ENCODE measurements at places on chromosomes 7 and 10.

GRCh38 chr7:32218741-32219288 lies 148.6 kb upstream of the PDE1C start:
- no peak for DNase-seq

GRCh38 chr10:102665904-102666509 lies 21.7 kb downstream of the TRIM8 start:
- no peak for DNase-seq

GRCh38 chr10:18438361-18439126 lies 212.8 kb downstream of the NSUN6 start:
- no peak for DNase-seq

- no peak for DNase-seq
Observed at GRCh38 chr7:112905950-112906349, 115.8 kb upstream of the TMEM168 start.

GRCh38 chr7:100489824-100490223 lies 6.1 kb downstream of the NYAP1 start:
- DNase-seq: no peak

DNA sequence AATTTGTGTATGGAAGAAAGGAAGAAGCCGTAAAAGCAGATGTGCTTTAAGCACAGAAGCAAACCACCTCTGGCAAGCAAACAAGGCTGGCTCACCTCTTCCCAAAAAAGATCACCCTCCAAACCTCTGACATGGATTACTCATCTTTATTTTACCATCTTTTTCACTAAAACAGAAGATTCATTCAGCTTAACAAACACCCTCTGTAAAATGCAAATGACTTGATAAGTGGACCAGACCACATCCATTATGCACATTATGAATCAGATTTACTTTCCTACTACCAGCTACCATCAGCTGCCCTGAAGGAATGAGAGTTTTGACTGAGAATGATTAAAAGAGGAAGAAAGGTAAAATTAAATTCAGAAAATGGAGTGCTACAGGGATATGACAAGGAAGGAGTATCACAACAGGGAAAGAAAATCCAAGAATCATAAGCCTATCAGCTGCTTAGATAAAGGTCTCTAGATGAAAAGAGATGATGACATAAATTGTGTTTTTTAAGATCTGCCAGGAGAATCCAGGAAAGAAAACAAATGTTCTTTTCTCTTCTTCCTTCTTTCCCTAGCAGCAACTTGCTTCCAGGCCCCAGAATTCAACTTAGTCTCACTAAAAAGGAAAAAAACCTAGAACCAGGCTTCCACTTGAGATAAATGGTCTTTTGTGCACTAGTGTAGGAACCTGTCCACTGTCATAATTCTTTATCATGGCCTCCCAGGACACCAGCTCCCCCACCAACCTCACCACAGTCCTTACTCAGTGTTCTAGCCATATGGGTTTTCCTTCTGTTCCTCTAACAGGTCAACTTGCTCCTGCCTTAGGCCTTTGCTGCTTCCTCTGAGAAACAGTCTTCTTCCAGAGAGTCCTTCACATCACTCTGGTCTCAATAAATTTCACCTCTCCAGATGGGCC lies 47.4 kb downstream of the JAZF1 start:
- DNase-seq: no peak

DNA sequence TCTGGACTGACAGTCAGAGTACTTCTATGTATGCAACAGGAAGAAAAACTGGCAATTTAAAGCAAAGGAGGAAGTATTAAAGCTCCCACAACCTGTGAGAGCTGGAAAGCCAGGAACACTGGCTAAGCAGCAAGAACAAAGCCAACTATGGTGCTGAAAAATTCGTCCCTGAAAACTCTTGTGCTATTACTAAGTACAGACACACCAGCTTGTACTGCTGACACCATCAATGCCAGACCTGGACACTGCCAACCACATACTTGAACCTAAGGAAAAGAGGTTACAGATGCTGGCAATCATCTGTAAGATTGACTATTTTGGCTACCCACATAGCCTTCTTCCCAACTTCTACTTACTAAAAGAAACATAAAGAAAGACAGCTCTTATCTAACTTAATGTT lies 1110.6 kb downstream of the SORCS3 start:
- DNase-seq: no peak

GRCh38 chr7:57821438-57822382 lies 371.7 kb downstream of the ZNF716 start:
- DNase-seq: no peak

- no peak for DNase-seq
Observed at GRCh38 chr10:72315054-72315453, 39.7 kb downstream of the DNAJB12 start.

- DNase-seq: no peak
Observed at GRCh38 chr7:91668217-91668616, 212.3 kb downstream of the MTERF1 start.

DNA sequence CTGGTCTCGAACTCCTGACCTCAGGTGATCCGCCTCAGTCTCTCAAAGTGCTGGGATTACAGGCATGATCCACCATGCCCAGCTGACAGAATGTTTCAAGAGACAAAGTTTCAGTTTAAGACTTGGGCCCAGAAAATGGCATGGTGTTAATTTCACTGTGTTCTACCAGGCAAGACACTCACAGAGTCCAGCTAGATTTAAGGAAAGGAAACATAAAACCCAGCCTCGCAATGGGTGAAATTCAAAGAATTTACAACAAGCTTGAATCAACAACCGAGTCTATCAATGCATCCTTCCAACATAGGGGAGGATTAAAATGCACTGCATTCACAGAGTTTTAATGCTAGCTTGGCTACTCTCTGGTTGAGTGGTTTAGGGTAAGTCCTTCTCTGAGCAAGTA lies 764.0 kb downstream of the XPNPEP1 start:
- DNase-seq: no peak

DNA sequence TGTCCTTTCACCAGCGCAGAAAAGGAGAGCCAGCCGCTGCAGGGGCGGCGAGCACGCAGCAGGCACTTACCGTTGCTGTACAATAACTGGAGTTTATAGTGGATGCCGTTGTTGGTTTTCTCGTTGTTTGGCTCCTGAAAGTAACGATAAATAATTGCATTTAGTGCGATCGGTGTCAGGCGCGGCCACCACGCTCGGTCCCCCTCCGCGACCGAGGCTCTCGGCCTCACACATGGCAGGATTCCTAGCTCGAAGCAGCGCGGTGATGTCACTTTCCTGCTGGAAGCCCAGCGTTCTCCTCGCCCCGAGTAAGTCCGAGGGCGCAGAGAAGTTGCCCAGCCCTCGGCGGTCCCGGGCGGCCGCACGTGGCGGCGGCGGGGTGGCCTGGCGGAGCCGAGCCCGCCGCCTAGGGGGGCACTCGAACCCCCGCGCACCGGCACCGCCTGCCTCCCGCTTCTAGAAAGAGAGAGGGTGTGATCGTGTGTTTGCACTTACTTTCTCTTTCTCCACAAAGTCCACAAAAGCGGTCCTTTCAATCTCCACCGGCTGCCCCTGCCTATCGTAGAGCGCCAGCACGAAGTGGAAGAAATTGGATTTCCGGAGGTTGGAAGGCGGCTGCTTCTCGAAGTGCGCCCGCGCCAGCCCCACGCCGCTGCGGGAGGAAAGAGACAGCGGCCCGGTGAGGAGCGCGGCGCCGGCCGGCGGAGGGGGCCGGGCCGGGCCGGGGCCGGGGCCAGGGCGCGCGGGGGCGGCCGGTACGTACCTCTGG lies 1.0 kb downstream of the EBF3 start:
- DNase-seq: no peak

GRCh38 chr10:15627617-15628196 lies 92.0 kb downstream of the ITGA8 start:
- DNase-seq: no peak

DNA sequence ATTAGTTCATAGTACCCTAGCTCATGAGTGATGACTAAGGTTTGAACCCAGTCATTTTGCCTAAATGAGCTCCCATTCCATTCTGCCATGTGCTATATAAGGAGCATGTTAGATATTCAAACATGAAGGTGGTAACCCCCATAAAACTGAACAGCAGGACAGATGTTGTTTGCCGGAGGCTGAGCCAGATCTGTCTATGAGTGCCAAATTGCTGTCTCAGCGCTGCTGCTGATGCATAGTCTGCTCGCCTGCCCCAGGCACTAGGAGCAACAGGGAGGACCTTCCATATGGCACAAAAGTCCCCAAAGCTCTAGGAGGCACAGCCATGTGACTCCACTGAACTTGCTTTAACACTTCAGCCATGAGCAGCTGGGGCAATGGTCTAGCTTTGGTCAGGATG lies 466.0 kb upstream of the GHITM start:
- DNase-seq: no peak

DNA sequence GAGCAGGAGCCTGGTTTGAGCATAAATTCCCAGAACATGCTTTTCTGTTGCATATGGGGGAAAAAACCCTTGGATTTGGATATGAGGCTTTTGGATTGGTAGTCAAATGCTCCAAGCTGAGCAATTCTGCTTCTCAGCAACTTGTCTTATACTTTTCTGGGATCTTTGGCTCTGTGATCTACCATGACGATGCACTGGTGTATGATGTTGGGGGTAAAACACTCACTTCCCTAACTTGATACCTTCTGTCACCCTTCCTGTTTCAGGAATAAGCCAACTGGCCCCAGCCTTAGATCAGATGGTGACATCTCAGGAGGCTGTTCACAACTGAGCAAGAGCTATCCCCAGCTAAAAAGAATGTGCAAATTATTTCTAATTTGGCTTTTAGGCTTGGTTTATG lies 13.1 kb upstream of the CPA4 start:
- DNase-seq: no peak

GRCh38 chr7:56023500-56023899 lies 27.7 kb downstream of the PSPH start:
- DNase-seq: no peak

GRCh38 chr10:79358811-79359210 lies 11.5 kb downstream of the PPIF start:
- DNase-seq: no peak

DNA sequence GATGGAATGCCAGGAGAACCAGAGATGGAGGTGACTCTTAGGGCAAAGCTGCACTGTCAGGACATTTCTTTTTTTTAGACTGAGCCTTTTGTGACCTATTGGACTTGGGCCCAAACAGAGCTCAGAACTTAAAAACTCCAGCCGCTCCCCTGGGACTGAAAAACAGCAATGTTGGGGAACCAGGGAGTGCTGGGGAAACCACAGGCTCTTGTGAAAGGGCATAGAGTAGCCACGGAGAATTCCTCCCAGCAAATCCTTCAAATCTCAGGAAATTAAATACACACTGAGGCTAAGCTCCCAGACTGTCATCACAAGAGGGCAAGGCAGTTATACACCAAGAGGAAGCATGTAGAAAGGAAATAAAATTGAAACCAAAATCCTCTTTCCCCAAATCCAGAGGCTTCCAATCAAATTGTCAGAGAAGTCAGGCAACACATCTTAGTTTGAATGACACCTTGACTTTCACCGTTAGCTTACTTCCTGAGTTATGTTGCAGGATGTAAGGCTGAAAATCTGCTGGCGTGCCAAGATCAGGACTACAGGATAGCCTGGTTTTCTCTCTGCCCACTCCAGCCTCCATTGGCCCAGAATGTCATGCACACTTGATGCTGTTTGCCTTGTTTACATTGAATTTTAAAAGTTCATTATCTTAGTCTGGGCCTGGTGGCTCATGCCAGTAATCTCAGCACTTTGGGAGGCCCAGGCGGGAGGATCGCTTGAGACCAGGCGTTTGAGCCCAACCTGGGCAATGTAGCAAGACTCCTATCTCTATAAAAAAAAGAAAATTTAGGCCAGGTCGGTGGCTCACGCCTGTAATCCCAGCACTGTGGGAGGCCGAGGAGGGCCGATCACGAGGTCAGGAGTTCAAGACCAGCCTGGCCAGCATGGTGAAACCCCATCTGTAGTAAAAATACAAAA lies 2.6 kb upstream of the RFC2 start:
- DNase-seq: no peak

Data from stimulated activated CD4-positive, alpha-beta T cell treated with anti-CD3 and anti-CD28 coated beads, Interleukin-1b, Interleukin-23, amount 100 ng/mL, for 4 hours (primary cell).